AG04450 (cell line): ENCODE measurements at places on chromosomes 3 and 15.

DNA sequence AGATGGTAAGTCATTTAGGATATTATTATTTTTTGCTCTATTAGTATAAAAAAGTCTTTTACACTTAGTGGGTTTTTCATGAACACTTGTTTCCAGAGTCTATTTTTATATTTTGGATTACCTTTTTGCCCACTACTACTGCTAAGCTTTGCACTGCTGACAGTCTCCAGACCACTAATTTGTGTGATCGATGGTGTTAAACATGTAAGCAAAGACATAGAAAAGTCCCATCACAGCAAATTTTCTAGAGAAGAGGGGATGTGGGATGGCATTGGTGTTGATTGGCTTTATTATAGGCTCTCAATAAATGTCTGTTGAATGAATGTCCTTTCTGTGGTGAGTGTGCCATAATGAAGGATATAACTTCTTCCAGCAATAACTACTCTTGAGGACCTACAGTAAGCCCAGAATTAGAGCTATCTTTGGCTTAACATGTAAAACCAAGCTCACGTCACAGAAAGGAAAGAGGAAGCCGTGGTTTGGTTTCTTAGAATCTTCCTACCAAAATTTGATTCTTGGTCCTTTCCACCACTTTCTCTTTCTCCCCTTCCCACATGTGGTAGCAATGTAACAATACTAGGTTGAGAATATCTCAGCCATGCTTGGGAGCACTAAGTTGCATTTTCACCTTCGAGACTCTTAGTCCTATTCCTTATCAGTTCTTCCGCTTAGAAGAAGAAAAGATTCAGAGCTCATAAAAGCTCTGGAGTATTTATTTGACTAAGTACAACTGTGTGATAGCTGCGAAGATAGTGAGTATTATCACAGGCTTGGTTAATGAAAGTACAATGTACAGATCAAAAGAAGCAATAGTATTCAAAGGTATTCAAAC, 90.6 kb upstream of the UMPS start:
- no peak for DNase-seq

DNA sequence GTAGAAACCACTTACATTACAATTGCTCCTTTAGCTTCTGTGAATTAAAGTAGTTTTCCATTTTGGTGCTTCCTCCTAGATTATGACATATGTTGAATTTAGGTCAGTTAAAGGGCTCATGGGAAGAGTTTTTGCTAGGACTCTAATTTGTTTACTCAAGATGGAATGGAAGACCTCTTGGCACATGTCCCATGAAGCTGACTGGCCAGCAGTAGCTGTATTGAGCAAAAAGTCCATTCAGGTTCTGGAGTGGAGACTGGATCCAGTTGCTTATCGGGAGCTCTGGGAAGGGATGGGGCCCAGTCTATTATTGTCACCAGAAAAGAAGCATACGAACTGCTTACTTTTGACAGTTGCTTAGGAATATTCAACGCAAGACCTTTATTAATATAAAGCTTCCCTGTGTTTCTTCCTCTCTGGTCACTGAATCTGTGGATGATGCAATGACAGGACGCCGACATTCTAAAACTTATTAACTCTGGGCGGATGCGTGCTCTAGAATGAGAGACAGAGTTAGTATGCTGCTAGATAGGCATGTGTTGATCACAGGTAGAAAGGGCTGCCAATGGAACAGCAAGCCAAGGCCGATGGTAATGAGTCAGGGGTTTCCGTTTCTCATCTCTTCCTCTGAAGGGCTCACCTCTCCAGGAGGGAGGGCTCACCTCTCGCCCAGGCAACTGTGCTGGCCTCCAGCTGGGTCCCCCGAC, 155.8 kb downstream of the NR1D2 start:
- DNase-seq = no peak

DNA sequence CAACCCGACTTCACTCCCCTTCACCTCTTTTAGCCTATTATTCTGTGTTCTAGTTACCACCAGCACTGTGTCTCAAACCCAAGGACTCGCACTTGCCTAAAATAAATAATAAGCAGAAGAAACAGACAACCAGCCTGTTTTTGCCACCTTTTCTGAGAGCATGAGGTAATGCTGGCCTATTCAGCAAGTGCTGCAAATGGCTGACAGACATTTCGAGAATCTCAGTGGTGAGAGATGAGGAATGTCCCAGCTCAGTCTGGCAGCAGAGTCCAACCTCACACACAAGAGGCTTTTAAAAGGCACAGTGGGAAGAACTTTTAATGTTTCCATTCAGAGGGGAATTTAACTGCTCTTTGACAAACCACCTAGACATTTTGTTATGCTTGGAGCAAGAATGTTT, 143.3 kb upstream of the GMNC start:
- no peak for DNase-seq

- DNase-seq = no peak
Observed at GRCh38 chr3:141294848-141295247, 63.2 kb downstream of the PXYLP1 start.

- DNase-seq = no peak
Observed at GRCh38 chr3:186593862-186594261, 19.0 kb upstream of the AHSG start.
